Stimulated activated CD4-positive, alpha-beta T cell treated with anti-CD3 and anti-CD28 coated beads, Interleukin-1b, Interleukin-23, amount 100 ng/mL, for 1 hour (primary cell): ENCODE measurements at places on chromosomes 13 and 19.

DNA sequence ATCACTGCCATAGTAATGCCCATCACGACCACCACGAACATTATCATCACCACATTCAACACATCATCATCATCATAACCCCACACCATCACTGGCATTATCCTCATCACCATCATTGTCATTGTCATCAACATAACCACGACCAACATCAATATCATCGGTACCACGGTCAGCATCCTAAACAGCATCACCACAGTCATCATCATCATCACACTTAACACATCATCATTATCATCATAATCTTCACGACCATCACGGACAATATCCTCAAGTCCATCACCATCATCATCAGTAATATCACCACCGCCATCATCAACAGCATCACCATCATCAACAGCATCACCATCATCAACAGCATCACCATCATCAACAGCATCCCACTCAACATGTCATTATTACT is 70.3 kb downstream of the MBD3L1 start:
- DNase-seq: no peak

- DNase-seq: no peak
Measured at GRCh38 chr13:70856025-70856424, 747.8 kb upstream of the KLHL1 start.

DNA sequence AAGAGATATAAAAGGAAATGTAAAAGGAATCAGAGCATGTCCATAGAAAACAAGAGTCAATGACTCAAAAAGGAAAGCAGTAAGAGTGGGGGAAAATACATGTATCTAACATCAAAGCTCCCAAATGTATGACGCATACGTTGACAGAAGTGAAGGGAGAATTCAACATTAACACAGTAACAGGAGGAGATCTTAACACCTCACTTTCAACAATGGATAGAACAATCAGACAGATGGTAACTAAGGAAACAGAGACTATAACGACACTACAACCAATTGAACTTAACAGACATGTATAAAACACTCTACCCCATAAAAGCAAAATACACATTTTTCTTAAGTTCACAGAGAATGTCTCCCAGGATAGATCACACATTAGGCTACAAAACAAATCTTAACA is 774.8 kb upstream of the ARGLU1 start:
- no peak for DNase-seq

DNA sequence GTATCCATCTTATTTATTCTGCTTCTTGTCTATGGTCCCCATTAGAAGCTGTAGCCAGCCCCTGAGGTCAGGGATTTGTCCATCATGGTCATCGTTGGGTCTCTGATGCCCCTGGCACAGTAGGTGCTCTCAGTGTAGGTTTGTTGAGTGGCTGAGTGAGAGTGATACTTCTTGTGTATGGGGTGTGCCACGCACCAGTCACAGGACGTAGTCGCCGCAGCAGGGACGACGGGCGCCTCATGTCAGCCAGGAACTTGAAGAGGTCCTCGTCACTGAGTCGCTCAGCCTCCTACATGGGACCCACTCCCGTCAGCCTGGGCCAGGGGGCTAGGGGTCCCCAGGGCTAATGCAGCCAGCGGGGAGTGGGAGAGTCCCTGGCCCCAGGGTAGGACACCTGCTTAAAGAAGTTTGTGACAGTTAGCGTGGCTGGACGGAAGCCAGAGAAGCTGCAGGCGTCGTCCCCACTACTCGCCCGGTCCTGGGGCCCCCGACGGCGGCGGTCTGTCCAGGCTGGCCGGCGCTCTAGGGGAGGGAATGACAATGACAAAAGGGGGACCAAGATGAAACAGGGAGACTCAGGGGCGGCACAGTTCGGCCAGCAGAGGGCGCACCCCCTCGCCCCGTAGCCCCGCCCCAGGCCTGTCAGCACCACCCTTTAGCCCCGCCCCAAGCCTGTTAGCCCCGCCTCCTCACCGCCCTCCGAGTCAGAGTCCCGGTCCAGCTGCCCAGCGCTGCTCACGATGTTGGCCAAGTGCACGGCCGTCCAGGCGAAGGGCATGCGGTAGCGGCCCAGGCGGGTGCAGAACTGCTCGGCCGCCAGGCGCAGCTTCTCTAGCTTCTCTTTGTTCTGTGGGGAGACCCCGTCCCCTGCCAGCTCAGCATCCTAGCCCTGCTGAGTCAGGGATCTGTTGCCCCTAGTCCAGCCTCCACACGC is 3.7 kb downstream of the ANGPTL8 start:
- DNase-seq: peak; percentile 90

DNA sequence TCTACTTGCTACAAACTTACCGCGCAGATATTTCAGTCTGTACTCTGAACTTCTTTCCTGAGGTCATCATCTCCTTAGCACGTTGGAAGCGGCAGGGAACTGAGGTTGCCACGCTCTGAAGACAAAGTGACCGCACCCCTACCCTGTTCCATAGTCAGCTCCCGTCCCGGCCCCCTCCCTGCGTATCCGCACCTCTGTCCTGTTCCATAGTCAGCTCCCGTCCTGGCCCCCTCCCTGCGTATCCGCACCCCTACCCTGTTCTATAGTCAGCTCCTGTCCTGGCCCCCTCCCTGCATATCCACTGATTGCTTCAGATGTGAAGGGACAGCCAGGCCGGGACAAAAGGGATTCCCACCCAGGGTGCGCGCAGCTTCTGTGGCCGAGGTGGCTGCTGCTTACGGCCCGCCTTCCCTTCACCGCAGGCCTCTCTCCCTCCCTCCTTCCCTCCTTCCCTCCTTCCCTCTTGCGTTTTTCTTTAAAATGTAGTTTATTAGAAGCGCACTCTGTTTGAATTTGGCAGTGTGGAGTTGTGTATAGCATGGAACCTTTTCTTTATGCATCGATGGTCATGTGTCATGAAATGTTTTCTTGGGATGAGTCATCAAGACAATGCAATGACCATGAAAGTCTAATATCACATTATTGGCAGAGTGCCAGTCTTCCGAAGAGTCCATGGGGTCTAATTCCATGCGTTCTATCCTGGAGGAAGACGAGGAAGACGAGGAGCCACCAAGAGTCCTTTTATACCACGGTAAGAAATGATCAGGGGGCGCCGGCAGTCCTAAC is 21.9 kb upstream of the NDUFS7 start:
- DNase-seq: no peak

DNA sequence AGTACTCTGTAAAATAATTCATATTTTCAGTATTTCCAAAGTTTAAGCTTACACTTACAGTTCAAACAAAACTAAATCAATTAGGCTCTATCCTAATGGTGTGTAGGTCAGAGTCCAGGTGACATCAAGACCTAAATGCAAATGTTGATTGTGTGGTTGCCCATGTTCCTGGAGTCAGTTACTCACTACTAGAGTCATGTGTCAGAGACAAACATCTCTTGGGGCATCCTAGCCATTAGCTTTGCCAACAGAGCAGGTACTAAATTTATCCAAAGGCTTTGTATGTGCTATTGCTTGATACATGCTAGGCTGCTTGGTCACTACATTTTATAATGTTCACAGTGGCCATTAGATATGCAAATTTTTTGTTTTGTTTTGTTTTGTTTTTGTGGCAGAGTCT is 11.7 kb downstream of the SPRY2 start:
- no peak for DNase-seq

- DNase-seq: no peak
Measured at GRCh38 chr13:96091164-96092117, 1.5 kb downstream of the HS6ST3 start.

- DNase-seq: no peak
Measured at GRCh38 chr19:7857727-7858108, 16.5 kb downstream of the PRR36 start.

DNA sequence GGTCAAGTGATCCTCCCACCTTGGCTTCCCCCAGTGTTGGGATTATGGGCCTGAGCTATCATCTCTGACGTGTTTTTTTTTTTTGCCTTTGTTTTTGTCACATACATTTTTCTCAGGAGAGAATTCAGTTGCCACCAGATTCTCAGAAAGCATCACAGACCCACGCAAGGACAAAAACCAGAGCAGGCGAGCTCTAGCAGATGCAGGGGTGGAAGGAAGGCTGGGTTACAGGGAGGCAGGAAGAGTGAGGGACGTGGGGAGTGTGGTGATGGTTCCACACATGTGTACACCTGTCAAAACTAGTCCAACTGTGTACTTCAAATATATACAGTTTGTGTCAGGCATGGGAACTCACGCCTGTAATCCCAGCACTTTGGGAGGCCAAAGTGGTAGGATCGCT is 4.3 kb downstream of the TMEM161A start:
- no peak for DNase-seq

DNA sequence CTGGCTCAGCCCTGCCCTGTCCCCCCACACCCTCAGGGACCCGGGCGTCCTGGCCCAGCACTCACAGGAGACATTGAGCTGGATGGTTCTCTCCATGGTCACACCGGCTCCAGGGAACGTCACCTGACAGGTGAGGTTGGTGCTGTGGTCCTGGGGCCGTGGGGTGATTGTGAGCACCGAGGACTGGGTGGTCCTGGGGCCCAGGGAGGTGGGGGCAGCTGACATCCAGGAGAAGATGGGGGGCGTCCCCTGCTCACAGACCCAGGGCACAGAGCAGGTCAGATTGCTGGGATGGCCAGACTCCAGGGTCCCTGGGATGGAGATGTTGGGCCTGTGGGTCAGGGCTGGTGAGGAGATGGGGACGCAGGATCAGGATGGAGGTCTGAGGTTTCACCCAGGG is 854 bp downstream of the SIGLEC6 start:
- no peak for DNase-seq

DNA sequence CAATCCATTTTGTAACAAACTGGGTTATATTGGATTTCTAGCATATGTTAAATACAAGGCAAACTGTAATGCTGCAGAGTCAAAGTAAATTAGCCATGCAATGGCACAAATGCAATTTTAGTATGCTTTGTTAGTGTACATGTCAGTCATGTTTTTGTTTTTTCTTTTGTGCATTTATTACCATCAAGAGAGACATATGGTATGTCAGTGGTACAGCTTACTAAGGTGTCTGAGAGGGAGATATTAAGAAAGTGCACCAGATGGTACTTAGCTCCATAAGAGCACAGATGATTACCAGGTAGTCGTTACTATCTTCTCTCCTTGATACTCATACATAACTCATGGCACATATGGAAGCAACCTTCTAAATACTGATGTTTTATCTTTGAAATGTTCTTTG is 550.3 kb downstream of the GPC5 start:
- DNase-seq: no peak

GRCh38 chr13:24684600-24684998 is 4.4 kb downstream of the ATP12A start:
- no peak for DNase-seq

GRCh38 chr13:46908501-46908900 is 11.6 kb upstream of the HTR2A start:
- DNase-seq: no peak

DNA sequence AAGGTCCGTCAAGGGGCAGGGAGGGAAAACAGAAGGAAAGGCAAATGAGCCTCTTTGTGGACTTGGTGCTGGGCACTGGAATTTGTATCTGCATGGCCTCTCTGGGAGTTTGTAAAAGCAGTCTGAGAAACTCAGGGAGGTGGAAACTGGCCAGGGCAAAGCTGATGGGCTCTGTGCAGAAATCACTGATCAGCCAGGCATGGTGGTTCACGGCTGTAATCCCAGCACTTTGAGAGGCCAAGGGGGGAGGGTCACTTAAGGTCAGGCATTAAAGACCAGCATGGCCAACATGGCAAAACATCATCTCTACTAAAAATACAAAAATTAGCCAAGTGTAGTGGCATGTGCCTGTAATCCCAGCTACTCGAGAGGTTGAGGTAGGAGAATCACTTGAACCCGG is 369.9 kb upstream of the ZNF507 start:
- DNase-seq: no peak

DNA sequence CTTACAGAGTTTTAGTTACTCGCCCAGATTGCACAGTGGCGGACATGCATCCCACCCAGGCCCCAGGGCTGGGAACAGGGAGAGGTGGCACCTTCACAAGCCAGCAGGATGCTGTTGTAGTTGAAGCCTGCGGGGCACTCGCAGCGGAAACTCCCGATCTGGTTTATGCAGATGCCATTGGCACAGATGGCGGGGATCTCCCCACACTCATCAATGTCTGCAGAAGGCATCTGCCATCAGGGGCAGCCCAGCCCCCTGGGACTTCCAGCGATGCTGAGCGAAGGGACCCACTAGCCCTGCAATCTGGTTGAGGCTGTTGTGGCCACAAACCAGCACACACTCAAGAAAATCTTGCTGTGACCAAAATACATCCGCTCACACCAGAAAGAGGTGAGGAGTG is 44.6 kb downstream of the CCL25 start:
- DNase-seq: no peak

- no peak for DNase-seq
Measured at GRCh38 chr13:39329182-39329639, 273.8 kb downstream of the LHFPL6 start.

- DNase-seq: no peak
Measured at GRCh38 chr13:43757266-43757665, 29.5 kb downstream of the ENOX1 start.
